ENCODE measurements at places on chromosomes 13 and 19.
A peak's percentile ranks its signal among the peaks of the same experiment; 100 is the strongest.

DNA sequence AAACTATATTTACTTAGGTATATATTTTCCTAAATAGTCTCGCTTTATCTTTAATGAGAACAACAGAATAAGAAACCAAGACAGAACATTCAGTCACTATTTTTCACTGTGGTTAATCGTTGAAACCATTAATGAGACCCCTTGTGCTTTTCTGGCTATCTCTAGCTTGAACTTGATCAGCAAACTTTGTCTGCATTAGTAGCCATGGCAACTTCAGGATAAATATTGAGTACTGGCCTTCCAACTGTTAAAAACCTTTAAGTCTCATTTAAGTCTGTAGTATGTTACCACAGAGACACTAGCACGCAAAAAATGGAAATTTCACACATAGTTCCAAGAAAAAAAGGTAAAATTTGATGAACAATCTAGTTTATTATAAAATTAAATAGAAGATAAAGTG lies 946.0 kb downstream of the SLITRK5 start:
- no peak for DNase-seq

DNA sequence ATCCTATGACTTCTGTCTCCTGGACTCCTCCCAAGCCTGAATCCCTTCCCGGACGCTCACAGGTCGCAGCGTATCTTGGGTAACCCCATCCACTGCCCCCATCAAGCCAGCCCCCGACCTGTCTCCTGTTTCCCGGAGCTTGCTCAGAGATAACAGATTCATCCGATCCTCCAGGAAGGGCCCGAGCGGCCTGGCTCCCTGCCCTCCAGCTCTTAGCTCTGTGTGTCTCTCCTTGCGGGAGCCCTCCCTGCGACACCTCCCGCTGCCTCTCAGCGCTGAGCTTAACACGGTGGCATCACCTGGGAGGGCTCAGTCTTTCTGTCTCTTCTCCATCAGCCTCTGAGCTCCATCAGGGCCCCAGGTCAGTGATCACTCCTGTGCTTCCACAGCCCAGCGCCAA lies 4.3 kb upstream of the TMEM255B start:
- no peak for DNase-seq

- DNase-seq = no peak
These were observed 52.9 kb downstream of the NDFIP2 start for GRCh38 chr13:79533781-79534400.

DNA sequence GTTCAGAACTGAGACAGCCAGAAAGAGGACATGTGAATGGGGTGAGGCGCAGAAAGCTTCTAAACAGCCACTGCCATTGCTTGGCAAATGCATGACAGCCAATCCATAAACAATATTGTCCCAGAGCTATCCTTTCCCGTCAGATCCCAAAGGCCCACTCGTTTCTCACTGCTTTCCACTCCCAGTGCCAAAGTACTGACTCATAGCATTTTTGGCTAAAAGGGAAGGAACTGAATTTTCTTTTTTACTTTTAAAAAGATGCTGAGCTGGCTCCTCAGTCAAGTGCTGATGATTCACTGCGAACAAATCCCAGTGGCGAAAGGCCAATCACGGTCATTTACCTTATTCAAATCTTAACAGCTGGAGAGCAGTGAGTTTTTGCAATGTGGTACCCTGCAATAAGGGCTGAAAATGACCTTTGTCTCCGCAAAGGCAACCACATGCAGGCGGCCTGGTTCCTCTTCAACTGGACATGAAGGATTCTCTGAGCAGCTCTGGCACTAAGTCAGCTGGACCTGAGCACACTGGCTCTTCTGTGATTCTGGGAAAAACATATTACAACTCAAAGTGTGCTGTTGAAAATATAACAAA lies 151.7 kb downstream of the DCLK1 start:
- no peak for DNase-seq

DNA sequence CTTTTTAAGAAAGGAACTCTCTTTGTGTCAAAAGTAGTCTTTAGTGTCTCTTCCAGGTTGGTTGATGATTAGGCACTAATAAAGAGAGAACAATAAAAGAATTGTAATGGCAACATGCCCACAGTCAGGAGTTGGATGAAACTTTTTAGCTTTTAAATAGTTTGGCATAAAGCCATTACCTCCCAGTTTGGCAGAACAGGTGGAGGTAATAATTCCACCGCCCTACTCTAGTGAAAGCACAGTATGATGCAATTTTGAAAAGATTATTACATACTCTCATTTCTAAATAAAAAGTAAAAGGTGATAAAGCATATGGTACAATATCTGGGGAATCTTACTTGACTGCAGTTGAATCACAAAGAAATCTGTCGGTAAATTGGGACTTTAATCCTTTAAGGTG lies 497.6 kb downstream of the SUCLA2 start:
- DNase-seq = no peak

GRCh38 chr19:11345122-11345803 lies 805 bp downstream of the TMEM205 start:
- no peak for DNase-seq

DNA sequence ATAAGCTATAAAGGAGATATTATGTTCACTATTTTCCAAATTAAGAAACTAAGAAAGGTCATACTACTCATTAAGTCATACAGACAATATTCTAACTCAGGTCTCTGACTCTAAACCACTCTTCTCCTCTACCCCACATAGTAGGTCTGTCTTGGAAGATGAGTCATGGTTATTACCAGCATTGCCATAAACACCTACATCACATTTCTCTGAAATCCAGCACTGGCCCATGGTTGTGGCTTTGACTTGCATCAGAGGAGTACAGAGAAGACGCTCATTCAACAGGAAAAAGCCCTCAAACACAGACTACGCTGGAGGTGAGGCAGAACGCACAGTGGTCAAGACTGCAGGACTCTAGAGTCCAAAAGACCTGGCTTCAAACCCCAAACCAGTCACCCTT lies 476.8 kb downstream of the COG6 start:
- peak; percentile 10 for DNase-seq

GRCh38 chr19:44587963-44588770 lies 25.2 kb upstream of the IGSF23 start:
- DNase-seq = no peak

GRCh38 chr13:44726778-44727177 lies 150.6 kb upstream of the TSC22D1 start:
- no peak for DNase-seq

- DNase-seq = peak; percentile 33
These were observed 310.9 kb downstream of the ZNF536 start for GRCh38 chr19:30682999-30683536.

DNA sequence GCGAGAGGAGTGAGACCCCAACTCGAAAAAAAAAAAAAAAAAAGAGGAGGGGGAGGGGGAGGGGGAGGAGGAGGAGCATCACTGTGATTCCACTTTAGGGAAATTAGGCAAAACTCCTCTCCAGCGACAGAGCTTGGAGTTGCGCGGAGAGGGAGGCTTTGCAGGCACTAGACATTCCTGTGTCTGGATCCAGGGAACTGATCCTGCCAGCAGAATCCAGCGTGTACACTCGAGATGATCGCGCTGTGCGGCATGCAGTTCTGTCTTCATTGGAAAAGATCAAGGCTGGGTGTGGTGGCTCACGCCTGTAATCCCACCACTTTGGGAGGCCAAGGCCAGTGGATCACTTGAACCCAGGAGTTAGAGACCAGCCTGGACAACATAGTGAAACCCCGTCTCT lies 29.6 kb upstream of the KLF2 start:
- no peak for DNase-seq

All from stimulated activated CD4-positive, alpha-beta T cell treated with anti-CD3 and anti-CD28 coated beads, TNF-alpha, amount 100 ng/mL, for 24 hours (primary cell).